ENCODE measurements at places on chromosomes 12 and 14. TPM values are rescaled to one million over a fixed set of nuclear protein-coding genes. Genes with fewer than 3 reads are reported as not detected.

The B4GALNT1 gene
- 1.1 TPM for total RNA-seq

The NRDE2 gene
- 36.7 TPM for total RNA-seq

The TGM1 gene
- total RNA-seq = 5.8 TPM

The TIMELESS gene
- 58.0 TPM for total RNA-seq

The XPOT gene
- 73.6 TPM for total RNA-seq

The AQP2 gene
- 0.29 TPM for total RNA-seq

The ARID4A gene
- 35.1 TPM for total RNA-seq

The BLOC1S1 gene
- 68.5 TPM for total RNA-seq

The SSPN gene
- 2.1 TPM for total RNA-seq

The OR10A7 gene
- not detected for total RNA-seq

The IGFBP6 gene
- total RNA-seq = 25.7 TPM

The DLK1 gene
- 5,491 TPM for total RNA-seq

The OLR1 gene
- not detected for total RNA-seq

The KRT8 gene
- 1,246 TPM for total RNA-seq

The ADAM20 gene
- total RNA-seq = 1.3 TPM

The KRT7 gene
- 18.2 TPM for total RNA-seq

The OR6C74 gene
- not detected for total RNA-seq

The INSM2 gene
- 0.10 TPM for total RNA-seq

The CABP1 gene
- 0.49 TPM for total RNA-seq

The DHRS1 gene
- total RNA-seq = 33.4 TPM

The KCNK10 gene
- total RNA-seq = 0.80 TPM

The KRT71 gene
- not detected for total RNA-seq

The TEAD4 gene
- total RNA-seq = 24.5 TPM

The WNT1 gene
- total RNA-seq = not detected

The SERPINA12 gene
- total RNA-seq = not detected

The POLE gene
- total RNA-seq = 121 TPM

The ZNF385A gene
- 16.6 TPM for total RNA-seq

The GALNT4 gene
- total RNA-seq = 25.7 TPM

Measured in progenitor cell of endocrine pancreas (in vitro differentiated cells).